ENCODE measurements at places on chromosomes 16 and 17.
A peak's percentile ranks its signal among the peaks of the same experiment; 100 is the strongest.

- DNase-seq = no peak
Observed at GRCh38 chr17:79933863-79934652, 94.8 kb upstream of the CBX4 start.

- no peak for DNase-seq
Observed at GRCh38 chr17:17755715-17756114, 74.5 kb downstream of the RAI1 start.

DNA sequence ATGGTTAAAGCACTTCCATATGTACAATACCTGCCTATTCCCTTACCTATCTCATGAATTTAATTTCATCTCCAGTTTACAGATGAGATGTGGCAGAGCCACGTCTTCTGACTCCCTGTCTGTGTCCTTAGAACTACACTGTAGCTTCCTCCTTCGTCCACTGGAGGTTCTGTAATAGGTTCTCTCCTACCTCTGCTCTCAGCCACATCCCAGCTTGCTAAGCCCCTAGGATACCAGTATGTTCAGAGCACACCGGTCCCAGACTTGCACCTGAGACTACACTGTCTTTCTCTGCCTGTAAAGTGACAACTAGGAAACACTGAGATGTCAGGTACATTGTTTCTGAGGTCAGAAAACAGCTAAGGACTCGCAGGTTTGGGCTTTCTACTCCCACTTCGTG, 3.8 kb upstream of the RASL10B start:
- no peak for DNase-seq

- DNase-seq = no peak
Observed at GRCh38 chr16:55045756-55046460, 115.2 kb downstream of the IRX5 start.

- DNase-seq = no peak
Observed at GRCh38 chr16:17143546-17144419, 327.0 kb downstream of the XYLT1 start.

GRCh38 chr17:28643983-28644786, 773 bp downstream of the BLTP2 start:
- peak; percentile 59 for DNase-seq

DNA sequence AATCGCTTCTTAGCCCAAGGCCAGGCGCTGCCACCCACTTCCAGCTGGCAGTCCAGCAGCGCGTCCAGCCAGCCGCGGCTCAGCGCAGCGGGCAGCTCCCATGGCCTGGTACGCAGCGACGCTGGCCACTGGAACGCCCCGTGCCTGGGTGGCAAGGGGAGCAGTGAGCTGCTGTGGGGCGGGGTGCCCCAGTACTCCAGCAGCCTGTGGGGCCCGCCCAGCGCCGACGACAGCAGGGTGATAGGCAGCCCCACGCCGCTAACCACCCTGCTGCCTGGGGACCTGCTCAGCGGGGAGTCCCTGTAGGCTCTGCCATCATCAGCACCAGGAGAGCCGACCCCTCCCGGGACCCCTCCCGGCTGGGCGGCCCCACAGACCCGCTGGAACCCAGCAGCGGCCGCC, 24.0 kb downstream of the TMC6 start:
- no peak for DNase-seq

DNA sequence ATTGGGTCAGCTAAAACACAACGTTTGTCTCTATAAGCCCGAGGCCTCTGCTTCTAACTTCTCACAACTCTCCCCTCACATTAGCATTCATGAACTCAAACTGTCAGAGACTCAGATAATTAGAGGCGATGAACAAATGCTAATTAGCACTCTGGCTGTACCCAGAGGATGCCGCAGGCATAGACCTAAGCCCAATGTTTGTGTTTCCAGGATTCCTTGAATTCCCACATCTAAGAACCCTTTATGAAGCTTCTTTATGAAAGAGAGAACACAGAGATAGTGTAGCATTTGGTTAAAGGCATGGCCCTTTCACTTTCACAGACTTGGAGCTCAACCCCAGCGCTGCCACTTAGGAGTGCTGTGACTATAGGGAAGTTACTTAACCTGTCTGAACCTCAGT, 512.2 kb downstream of the GRIN2A start:
- no peak for DNase-seq

GRCh38 chr17:55708175-55708974, 14.3 kb downstream of the TMEM100 start:
- no peak for DNase-seq
